ENCODE measurements at places on chromosomes 7 and 10.
A peak's percentile ranks its signal among the peaks of the same experiment; 100 is the strongest.

GRCh38 chr7:128164955-128165670 is 76.0 kb upstream of the LEP start:
- no peak for DNase-seq

DNA sequence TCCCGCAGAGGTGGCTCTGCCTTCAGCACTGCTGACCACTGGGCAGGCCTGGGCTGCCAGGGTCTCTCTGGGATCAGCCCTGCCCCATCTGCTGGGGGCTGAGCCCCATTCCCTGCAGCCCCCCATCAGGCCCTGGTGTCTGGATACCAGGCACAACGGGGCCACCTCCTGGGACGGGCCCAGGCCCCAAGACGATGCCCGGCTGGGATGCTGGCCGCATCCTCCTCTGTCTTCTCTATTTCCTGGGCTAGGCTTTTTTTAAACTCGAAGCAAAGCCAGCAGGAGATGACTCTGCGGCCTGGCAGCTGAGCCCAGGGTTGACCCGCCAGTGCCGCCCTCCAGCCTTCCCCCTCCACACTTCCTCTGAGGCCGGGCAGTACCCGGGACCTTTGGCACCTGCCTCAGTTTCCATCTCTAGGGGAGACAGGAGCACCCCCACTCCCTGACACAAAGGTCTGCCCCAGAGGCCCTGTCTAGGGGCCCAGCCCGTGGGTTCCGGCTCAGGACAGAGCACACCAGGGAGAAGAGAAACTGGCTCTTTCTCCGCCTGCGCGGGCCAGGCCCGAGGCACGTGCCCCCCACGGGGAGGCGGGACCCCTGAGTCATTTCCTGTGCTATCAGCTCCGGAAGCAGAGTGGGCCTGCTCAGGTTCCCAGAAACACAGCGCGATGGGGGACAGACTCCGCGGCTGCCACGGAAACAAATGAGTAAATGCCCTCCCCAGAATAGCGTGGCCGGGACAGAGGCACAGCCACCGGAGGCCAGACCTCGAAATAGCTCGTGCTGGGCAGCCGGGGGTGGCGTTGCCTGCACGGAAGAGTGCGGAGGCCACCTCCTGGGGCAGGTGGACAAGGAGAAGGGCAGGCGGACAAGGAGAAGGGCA is 84.6 kb upstream of the PDGFA start:
- peak; percentile 85 for DNase-seq

GRCh38 chr7:105389088-105389650 is 448 bp upstream of the SRPK2 start:
- DNase-seq = peak; percentile 21

DNA sequence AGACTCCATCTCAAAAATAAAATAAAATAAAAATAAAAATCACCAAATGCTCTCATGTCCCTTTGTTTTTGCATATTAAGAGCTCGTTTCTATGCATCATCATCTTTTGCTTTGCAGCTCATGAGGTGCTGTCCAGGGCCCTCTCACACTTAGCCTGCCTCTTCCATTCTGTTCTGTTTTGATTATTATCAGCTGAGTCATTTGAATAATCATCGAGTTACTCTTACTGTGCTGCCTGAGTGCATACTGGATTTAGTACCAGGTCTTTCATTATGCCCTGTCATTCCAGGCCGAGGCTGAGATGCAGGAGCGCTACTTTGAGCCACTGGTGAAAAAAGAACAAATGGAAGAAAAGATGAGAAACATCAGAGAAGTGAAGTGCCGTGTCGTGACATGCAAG is 33.0 kb downstream of the UCMA start:
- DNase-seq = no peak

DNA sequence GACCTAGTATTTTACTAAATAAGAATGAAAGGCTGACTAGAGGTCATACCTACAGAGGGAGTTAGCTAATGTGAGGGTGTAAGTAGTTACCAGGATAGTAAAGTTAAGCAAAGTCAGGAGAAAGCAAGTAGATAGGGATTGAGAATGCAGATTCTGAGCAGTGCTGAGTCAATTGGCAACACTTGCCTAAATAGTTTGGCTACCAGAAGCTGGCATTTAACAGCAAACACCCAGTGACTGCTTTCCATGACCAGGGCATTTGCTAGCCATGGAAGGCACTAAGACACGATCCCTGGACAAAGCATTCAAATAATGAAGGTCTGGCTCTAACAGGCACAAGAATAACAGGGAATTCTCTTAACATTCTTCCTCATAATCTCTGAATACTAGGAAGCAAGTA is 25.9 kb downstream of the TNKS2 start:
- DNase-seq = no peak

GRCh38 chr10:59754951-59755350 is 1.7 kb upstream of the MRLN start:
- no peak for DNase-seq

DNA sequence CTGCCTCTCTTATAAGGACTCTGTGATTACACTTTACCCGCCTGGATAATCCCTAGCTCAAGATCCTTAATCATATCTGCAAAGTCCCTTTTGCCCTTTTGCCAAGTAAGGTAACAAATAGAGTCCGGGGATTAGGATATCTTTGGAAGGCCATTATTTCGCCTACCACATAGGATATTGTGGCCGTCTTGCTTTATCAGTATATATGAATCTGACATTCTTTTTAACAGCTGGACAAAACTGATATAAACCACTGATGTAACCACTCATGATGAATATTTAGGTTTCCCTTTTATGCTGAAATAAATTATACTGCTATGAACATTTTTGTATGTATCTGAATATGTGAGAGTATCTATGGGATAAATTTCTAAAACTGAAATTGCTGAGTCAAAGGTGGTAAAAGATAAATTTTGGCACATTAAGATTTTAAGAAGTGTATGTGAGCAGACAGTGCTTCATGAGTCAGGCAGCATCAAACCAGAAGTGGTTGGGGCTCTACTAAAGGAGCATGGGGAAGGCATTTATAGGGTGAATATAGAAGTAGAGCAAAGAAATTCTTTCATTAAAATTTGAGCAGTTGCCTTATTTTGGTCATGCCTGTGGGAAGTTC is 44.7 kb downstream of the AVL9 start:
- DNase-seq = no peak

- DNase-seq = no peak
Observed at GRCh38 chr7:50815138-50815537, 32.4 kb upstream of the GRB10 start.

GRCh38 chr7:97011536-97012364 is 6.4 kb downstream of the DLX6 start:
- DNase-seq = no peak

- no peak for DNase-seq
Observed at GRCh38 chr10:77168861-77169260, 468.7 kb downstream of the KCNMA1 start.

DNA sequence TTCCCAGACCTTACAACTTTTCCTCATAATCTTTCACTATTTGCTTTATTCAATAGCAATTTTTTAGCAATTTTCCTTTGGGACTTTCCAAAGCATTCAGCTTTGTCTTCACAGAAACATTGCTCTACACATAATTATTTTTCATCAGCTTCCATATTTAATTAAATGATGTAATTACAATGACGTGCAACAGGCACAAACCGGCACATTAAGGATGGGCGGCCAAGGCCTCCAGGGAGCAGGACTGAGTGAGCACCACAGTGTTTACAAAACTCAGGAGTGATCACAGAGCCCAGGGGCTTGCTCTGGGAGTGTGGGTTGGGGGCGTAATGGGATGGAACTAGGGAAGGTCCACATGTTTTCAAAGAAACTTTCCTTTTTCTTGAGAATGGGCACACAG is 69.8 kb downstream of the MAD1L1 start:
- no peak for DNase-seq

GRCh38 chr7:90512821-90513254 is 43.4 kb downstream of the PTTG1IP2 start:
- no peak for DNase-seq

- DNase-seq = no peak
Observed at GRCh38 chr10:55495555-55495954, 694.5 kb upstream of the PCDH15 start.
